Fibroblast of gingiva (primary cell): ENCODE measurements at places on chromosomes 6 and 20.

DNA sequence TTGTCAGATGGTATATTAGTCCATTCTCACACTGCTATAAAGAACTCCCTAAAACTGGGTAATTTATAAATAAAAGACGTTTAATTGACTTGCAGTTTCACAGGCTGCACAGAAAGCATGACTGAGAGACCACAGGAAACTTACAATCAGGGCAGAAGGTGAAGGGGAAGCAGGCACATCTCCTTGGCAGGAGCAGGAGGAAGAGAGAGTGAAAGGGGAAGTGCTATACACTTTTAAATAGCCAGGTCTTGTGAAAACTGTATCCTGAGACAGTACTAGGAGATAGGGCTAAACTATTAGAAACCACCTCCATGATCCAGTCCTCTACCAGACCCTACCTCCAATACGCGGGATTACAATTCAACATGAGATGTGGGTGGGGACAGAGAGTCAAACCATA lies 193.9 kb upstream of the KCNG1 start:
- DNase-seq: no peak

GRCh38 chr6:29926413-29927274 lies 15.7 kb upstream of the HLA-A start:
- DNase-seq: peak; percentile 75

- DNase-seq: peak; percentile 17
Observed at GRCh38 chr6:56102216-56102615, 145.2 kb downstream of the COL21A1 start.

- DNase-seq: peak; percentile 76
Observed at GRCh38 chr6:13413900-13414555, 73.4 kb downstream of the GFOD1 start.

DNA sequence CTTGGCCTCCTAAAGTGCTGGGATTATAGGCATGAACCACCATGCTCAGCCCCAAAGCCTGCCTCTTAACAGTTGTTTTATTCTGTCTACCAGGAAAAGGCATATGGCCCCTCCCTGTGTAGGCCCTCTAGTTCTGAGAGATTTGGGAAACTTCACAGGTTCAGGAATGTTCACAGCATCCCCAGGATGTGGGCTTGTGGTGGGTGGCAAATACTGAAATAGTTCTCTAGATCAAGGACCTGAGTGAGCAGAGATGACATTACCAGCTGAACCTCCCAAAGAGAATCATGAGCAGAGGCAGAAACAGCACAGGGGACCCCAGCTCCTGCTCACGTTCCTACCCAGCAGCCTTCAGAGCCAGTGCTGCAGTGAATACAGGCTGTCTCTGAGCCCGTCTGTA lies 99.6 kb downstream of the SSR1 start:
- no peak for DNase-seq

DNA sequence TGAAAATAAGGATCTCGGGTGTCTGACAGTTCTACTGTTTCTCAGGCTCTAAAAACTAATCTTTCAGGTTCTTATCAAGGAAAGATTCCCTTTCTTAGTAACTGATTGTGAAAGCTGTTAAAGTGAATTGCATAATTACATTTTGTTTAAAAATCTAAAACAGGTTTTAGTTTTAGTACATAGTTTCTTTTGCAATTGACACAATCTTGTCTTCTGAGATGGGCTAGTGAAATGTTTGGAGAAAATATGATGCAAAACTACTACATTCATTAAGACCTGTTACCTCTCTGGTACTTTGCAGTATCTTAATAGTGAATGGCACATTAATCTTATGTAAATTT lies 298.4 kb downstream of the UTRN start:
- DNase-seq: no peak

DNA sequence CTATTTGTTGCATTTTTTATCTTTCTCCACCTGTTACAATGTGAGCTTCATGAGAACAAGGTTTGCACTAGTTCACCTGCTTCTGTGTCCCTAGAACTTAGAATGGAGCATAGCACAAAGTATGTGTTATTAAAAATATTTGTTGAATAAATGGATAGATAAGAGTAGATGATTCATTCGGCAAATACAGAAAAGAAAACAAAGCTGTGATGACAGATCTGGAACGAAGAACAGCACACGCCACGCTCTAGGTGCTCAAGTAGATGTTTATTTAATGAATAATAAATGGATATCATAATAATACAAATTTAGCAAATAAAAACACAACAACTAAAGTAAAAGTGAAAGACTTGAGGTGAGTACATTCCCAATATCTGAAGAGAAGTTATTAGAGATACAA lies 273.1 kb downstream of the HAO1 start:
- DNase-seq: no peak

- DNase-seq: no peak
Observed at GRCh38 chr6:40437631-40438030, 149.5 kb downstream of the LRFN2 start.

- DNase-seq: peak; percentile 21
Observed at GRCh38 chr6:170371588-170371987, 65.0 kb downstream of the FAM120B start.

DNA sequence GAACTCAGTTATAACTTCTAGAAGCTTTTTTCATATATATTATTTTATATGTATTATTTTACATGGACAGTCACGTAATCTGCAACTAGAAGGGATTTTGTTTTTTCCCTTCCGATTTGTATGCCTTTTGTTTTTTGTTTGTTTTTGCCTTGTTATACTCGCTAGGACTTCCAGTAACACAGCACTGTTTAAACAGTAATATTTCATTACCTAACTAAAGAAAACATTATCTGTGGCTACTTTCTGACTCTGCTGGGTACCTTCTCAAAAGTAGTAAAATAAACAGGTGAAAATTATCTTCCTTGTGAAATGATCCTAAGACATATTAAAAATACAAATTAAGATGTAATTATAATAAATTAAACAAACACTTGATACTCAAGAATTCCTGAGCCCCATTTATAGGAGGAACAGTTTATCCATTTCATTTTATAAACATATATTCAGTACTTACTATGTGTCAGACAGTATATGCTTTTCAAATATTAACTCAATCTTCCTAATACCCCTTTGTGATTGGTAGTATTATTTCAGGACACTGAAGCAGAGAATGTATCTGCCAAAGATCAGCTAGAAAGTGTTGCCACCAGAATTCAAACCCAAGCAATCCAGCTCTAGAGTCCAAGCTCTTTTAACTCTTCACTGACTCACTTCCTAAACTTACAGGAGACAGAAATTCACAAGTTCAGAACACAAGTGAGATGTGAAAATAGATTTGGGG lies 65.3 kb downstream of the MAP3K5 start:
- DNase-seq: no peak

- DNase-seq: no peak
Observed at GRCh38 chr20:3296261-3297078, 57.5 kb upstream of the SLC4A11 start.
